ENCODE measurements at places on chromosomes 2 and 18.

DNA sequence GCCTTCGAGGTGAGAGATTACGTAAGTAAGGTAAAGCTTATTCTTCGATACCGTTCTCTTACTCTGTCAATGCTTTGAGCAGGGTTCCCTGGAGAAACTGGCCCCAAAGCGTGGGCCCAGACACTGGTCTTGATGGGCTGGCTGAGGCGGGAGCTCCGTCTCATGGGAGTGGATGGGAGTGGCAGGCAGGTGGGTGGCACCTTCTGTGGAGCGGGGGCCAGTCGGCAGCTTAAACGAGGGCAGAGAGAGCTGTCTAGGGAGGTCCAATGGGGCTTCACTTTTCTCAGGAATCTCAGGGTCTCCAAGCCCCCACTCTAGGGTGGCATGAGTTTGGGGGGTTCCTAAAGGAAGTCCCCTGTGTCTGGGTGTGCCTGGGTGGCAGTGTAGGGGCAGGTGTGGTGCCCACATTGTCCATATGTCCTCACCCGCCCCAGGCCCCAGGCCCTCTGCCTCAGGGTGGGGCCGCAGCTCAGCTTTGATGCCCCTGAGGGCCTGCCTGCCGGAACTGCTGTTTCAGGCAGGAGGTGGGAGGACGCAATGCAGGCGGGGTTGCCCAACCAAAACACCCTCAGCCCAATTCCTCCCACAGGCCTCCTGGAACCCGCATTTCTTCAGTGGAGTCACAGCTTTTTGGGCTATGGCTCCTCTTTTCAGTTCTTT lies 32.5 kb upstream of the FOSL2 start:
- DNase-seq: no peak

DNA sequence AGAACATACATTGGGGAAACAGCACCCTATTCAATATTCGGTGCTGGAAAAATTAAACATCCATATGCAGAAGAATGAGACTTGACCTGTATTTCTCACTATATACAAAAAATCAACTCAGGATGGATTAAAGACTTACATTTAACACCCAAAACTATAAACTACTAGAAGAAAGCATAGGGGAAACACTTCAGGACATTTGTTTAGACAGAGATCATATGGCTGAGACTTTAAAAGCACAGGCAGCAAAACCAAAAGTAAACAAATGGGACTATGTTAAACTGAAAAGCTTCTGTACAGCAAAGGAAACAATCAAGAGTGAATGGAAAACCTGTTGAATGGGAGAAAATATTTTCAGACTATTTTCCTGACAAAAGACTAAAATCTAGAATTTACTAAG lies 1694.1 kb upstream of the CELF4 start:
- DNase-seq: no peak

DNA sequence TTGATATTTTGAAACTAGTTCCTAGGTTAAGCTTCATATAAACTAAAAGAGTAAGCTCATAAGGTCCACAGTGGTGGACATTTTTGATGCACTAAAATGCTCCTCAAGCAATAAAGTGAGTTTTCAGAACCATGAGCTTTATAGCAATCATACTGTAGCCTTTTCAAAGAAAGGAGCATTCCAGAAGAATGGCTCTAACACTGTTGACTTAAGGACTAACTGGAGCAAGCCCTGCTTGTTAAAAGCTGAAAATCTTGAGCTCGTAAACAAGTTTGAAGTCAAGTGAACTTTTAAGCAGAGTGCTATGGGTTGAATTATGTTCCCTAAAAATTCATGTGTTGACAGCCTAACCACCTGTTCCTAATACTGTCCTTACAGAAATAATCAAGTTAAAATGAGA lies 38.0 kb downstream of the KYNU start:
- DNase-seq: no peak

DNA sequence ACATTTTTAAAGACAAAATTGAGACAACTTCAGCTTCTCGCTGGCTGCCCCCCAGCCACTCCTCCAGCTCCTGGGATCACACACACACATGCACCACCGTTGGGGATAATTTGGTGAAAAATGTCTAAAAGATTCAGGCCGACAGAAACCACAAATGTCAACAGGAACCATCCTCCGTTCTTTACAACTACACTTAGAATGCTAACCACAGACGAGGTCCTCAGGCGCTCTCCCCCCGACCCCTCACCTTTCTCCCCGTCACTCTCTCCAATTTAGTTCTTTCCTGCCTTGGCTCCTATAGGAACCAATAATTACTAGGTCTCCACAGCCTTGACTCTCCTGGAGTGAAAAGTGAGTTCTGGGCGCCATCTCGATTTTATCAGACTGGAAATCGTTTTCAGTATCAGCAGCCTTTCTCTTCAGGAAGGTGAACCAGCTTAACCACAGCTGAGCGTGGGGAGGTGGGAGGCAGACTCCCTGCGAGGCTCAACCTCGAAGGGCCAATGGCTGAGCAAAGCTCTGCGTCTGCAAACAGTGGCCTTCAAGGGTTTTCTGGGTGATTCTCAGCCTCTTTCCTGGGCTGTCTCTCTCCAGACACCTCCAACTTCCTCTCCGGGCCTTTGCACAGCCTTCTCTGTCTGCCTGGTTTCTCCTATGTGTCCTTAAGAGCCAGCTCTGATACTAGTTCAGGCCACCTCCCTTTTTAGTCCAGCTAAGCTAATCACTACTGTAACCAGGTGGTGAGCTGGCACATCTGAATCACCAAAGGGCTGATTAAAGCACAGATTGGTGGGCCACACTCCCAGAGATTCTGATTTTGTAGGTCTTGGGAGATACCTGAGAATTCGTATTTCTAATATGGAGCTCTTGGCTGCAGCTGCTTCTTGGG lies 115.7 kb upstream of the COPS8 start:
- DNase-seq: no peak

DNA sequence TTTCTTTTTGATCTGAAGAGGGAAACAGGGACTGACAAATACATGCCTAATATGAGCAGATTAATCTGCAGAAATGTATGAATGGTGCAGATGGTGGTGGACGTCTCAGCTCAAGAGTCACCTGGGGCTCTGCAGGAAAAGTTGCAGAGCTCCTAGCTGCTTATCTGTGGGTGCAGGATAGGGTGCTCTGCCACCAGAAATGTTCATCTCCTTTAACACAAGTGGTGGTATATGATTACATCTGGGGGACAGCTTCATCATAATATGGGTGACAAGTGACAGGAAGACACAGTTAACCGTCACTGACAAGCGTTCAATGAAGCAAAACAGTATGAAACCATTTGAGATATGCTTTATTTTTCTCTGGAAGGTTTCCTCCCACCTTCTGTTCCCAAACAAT lies 121.2 kb upstream of the LINC00305 start:
- no peak for DNase-seq

- no peak for DNase-seq
These were observed 211.3 kb downstream of the CYP26B1 start for GRCh38 chr2:71936076-71937030.

DNA sequence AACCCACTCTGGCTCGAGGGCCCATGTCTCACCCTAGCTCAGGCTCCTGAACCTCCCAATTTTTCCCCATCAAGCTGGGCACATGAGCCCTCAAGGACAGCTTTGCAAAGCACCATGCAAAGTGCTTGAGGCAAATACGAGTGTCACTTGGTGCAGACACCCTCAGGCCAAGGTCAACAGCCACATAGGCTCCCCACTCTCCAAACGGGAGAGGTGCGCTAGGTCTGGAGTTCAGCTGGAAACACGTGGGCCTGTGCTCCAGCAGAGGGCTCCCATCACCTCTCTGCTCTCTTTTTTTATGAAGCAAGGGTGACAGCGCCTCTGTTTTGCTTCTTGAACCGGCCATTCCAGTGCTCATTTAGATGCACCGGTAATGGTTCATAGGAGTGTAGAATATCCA lies 11.9 kb upstream of the ARHGAP25 start:
- DNase-seq: no peak

- DNase-seq: peak; percentile 42
These were observed 159.9 kb downstream of the LOXHD1 start for GRCh38 chr18:46497129-46497528.

- DNase-seq: no peak
These were observed 43.1 kb downstream of the PELI1 start for GRCh38 chr2:64101141-64101591.

GRCh38 chr2:205617905-205618304 lies 64.4 kb upstream of the NRP2 start:
- no peak for DNase-seq

DNA sequence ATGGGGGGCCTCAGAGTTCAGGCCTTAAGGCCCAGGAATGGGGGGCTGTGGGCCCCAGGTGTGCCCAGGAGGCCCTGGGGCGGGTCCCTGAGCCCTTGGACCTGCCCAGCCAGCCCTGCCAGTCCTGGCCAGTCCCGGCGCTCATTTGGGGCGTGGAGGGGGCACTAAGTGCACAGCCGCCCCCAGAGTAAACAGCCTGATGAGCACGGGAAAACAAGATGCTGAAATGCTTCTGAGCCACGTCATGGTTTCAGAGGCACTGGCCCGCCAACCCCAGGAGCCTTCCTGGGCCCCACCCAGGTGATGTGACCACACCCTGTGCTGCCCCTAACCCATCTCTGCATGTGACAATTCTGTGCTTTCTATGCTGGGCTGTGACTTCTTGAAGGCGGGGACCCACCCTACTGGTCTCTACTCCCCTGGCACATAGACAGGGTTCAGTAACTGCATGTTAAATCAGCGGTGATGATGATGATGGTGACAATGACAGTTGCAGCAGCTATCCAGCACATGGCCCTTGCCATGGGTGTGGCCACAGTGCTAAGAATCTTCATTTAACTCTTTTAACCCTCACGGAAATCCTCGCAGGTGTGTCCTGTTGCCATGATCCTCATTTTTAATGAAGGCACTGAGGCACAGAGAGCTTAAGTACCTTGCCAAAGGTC lies 28.1 kb upstream of the ASPRV1 start:
- DNase-seq: no peak

- DNase-seq: no peak
These were observed 130.2 kb downstream of the PTPRM start for GRCh38 chr18:7697306-7697705.

DNA sequence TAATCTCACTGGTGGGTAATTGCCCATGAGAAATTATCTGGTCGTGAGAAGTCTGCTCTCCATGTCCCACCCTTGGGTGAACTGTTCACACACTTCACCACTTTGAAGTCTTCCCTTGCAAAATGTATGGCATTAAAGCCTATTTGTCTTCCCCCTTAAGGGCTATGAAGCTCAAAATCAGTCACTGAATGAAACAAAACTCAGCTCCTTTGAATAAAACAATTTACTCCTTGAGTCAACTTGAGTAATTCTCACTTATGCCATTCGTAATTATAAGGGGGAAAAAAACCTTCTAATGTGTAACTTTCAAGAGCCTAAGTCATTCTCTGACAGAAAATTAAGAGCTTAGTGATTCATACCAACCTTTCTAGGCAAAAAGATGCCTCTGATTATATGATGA lies 48.8 kb upstream of the REL start:
- no peak for DNase-seq

DNA sequence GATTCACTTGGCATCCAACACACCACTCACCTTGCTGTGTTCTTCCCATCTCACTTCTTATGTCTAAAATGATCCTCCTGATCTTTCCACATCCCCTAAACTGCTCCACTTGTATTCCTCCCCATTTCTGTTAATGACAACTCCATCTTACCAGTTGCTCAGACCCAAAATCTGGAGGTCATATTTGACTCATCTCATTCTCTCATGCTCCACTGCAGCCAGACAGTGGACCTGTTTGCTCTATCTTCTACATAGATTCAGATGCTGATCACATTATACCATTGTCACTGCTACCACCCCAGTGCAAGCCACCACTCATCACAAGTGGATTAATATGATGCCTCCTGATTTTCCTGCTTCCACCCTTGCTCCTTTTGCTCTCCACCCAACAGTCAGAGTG lies 7.9 kb upstream of the NABP1 start:
- DNase-seq: no peak

DNA sequence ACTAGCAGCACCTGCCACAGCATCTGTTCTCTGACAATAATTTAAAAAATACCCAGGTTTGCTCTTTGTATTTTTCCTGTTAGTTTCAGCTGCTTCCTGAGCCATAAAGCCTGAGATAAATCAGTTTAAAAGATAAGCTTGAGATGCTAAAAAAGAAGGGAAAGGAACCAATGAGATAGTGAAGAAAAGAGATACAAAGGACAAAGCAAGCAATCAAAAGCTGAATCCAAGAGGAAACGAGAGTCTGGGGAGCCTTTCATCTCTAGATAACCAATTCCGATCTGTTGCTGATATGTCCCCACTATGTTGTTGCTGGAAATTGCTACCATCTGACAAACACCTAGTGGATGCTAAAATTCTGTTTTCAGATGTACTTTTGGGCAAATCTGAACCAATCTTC lies 201.4 kb downstream of the RBM43 start:
- no peak for DNase-seq

- peak; percentile 80 for DNase-seq
These were observed 56.0 kb downstream of the ABCG8 start for GRCh38 chr2:43894743-43895142.

DNA sequence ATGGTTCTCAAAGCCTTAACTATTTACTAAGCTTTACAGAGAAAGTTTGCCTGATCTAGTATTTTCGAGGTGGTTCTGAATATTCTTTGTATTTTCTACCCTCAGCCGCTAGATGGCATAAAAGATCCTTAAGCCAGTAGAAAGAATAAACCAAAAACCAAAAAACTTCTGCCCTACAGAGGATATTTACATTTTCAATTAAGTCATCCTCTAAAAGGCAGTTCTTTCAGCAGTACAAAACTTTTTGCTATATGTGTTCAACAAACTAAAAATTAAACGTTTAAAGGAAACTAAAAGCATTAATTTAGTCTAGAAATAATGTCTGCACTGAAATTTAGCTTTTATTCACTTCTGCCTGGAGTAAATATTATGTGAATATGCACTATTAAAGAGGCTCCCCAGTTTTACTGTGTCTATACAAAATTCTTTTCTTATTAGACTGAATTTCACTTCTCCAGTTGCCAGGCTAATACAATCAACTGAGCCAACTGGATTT lies 297.5 kb downstream of the PIEZO2 start:
- peak; percentile 79 for DNase-seq

DNA sequence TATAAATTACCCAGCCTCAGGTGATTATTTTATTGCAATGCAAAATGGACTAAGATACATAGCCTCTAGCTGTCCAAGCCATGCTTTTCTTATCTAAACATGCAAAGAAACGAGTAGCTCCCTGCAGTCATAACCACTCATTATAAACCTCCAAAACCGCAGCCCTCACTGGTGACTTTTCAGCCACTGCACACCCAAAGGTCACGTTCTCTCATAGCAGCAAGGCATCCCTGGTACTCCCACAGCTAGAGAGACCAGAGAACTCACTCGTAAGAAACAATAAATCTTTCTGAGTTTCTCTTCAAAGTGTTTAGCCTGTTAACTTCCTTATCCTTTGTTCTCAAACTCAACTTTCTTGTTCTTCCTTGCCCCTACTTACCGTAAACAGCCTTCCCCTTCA lies 28.5 kb upstream of the RALBP1 start:
- no peak for DNase-seq
